ENCODE measurements at places on chromosomes 7 and 10.

- DNase-seq: no peak
Measured at GRCh38 chr10:119285495-119286267, 78.3 kb downstream of the GRK5 start.

- DNase-seq: peak; percentile 63
Measured at GRCh38 chr10:97869091-97870042, 19.7 kb downstream of the GOLGA7B start.

GRCh38 chr7:36605261-36606051 lies 118.8 kb downstream of the AOAH start:
- no peak for DNase-seq

- no peak for DNase-seq
Measured at GRCh38 chr10:71211053-71211452, 1.3 kb upstream of the UNC5B start.

DNA sequence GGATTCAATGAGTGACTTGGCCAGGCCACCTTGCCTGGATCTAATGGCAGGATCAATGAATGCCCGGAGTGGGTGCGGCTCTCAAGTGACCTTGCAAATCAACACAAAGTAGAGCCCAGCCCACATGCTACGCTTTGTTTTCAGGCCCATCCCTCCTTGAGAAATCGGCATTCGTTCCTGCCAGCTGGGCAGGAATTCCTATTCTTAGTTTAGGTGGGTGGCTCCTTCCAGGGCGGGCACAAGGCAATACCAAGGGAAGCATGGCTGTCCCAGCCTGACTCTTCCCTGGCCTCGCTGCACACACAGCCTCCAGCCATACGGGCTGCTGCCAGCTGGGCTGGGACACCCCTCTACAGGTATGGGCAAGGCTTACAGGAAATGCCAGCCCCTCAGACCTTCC lies 119.3 kb downstream of the SH3PXD2A start:
- DNase-seq: no peak

DNA sequence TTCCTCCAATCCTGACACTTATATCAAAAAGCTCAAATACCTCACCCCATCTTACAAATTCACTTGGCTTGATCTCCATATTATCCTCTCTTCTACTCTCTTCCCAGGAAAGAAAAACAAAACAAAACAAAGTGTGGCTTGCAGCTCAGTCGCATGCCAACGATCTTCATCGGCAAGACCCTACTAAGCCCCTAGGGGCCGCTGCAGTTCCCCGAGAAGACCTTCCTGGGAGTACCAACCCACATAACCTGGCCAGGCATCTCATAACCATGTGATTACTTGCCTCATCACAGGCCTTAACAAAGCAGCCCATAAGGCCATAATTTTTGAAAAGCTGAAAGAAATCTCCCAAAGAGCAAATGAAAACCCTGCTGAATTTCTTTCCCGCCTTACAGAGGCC lies 103.7 kb downstream of the ZNF92 start:
- no peak for DNase-seq

GRCh38 chr7:128794020-128794419 lies 2.3 kb downstream of the CCDC136 start:
- DNase-seq: no peak

DNA sequence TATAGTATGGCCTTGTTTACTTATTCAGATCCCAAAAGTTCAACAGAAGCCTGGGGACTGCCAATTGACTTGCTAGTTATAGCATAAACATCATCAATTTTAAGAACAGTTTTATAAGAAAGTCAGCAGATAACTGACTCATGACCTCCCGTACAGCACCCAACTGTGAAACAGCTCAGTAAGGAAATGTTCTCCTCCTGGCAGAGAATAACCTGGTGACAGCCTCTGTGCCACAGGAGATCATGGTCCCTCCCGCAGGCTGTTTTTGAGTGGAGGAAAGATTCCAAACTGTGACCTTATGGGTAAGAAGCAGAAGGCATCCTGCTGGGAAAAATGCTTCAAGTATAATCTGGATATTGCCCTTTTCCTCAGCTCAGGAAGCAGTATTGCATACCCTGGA lies 182.5 kb downstream of the SEMA3D start:
- DNase-seq: no peak

- DNase-seq: no peak
Measured at GRCh38 chr10:17657103-17657500, 13.2 kb downstream of the STAM start.

GRCh38 chr7:77475181-77475580 lies 59.0 kb upstream of the GSAP start:
- no peak for DNase-seq

- no peak for DNase-seq
Measured at GRCh38 chr7:34758111-34758601, 100.1 kb downstream of the NPSR1 start.

GRCh38 chr10:77428691-77429395 lies 208.8 kb downstream of the KCNMA1 start:
- DNase-seq: no peak

DNA sequence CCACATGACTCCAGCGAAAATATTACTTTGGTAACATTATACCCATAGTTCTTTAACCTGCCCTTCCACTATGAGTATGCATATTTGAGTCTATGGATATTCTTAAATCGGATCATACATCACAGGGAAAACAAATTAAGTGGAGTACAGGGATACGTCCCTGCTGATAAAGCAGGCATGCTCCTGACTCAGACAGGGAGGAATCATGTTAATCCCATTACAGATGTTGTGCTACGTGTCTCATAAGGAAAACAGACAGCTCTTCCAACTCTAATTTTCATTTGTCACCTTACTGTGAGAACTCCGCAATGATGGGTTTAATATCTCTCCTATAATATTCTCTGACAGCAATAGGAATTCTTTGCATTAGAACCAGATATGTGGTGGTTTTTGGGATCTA lies 469.5 kb upstream of the POM121L12 start:
- DNase-seq: no peak

GRCh38 chr10:91525896-91526712 lies 106.8 kb downstream of the PPP1R3C start:
- DNase-seq: no peak

DNA sequence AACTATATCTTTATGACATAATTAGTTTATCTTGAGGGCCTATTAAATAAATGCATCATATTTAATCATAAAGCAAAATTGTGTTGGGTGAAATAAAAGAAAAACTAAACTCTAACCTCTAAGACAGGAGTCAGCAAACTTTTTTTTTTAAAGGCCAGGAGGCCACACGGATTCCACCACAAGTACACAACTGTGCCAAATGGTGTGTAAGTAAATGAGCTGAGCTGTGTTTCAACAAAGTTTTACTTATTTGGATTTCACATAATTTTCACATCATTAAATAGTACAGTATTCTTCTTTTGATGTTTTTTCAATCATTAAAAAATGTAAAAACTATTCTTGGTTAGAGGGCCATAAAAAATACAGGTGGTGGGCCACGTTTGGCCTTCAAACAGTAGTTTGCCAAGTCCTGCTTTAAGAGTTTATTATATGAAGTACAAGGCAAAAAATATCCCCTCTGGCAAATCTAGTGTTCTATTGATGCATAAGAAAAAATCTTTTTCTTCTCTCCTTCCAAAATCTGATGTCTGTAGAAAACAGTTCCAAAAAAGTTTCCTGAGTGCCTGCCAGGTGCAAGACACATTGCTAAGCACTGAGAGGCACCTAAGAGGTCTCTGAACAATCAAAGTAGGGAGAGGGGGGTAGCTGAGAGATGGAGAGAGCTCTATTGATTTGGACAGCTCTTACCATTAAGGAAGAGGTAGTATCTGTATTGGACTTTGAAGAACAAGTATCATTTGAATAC lies 26.5 kb upstream of the SPOCK2 start:
- no peak for DNase-seq

DNA sequence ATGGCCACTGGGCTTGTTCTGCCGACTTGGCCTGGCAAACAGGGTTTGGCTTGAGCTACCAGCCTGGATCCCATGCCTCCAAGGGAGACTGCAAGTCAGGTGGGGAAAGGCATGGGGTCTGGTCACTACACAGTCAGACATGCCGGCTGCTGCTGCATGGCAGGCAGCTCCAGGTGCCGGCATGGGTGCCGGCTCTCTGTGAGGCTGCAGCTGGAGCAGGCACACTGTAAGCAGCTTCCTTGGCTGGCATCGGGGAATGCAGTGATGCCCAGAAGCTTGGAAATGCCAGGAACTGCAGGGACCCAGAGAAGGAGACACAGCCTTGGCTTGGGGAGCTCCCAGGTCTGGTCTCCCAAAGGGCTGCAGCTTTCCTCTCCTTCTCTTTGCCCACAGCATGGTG lies 305.5 kb upstream of the NRG3 start:
- DNase-seq: no peak

GRCh38 chr7:80463272-80463920 lies 48.5 kb downstream of the GNAT3 start:
- DNase-seq: no peak

DNA sequence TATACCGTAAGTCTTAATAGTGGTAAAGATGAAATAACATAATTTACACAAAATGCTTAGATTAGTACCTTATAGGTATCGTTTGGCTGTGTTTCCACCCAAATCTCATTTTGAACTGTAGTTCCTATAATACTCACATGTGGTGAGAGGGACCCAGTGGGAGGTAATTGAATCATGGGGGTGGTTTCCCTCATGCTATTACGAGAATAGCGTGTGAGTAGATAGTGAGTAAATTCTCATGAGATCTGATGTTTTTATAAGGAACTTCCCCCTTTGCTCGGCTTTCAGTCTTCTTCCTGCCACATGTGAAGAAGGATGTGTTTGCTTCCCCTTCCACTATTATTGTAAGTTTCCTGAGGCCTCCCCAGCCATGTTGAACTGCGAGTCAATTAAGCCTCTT lies 426.3 kb upstream of the POT1 start:
- no peak for DNase-seq

DNA sequence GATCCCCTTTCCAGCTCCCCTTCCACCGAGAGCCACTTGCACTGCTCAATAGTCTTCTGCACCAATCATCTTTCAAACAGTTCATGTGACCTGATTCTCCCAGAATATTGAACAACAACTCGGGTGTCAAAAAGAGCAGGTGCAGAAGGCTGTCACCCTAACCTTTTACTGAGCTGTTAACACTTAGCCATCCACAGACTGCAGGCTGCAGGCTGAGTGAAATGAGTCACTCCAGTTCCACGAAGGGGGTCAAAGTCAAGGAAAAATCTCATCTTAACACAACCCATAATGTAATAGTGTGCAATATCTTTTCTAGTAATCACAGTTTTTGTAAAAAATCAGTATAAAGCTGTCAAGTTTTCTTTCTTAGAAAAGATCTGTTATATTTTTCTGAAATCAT lies 63.1 kb downstream of the MTPAP start:
- DNase-seq: no peak

DNA sequence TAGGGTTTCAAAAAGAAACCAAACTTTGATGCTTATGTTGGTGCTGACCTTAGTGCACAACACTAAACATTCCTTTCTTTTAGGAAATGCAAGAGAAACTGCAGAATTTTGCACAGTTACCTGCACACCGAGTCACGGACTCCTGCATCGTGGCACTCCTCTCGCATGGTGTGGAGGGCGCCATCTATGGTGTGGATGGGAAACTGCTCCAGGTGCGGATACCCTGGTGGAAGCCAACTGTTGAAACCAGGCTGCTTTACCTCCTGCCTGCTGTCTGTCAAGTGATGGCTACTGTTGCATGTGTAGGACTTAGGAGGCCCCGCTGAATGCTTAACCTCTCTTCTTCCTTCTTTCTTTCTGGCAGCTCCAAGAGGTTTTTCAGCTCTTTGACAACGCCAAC lies 11.7 kb downstream of the CASP2 start:
- peak; percentile 27 for DNase-seq

GRCh38 chr10:84360637-84361365 lies 32.4 kb downstream of the CCSER2 start:
- no peak for DNase-seq

- no peak for DNase-seq
Measured at GRCh38 chr7:26054386-26054785, 97.6 kb upstream of the NFE2L3 start.

All from activated CD8-positive, alpha-beta memory T cell treated with anti-CD3 and anti-CD28 coated beads for 1 hour (primary cell).